Skin of body (tissue), 3 donors: ENCODE measurements at places on chromosomes 16 and 17.

- DNase-seq = no peak
These were observed 146.8 kb downstream of the CLEC16A start for GRCh38 chr16:11091021-11091785.

- no peak for DNase-seq
These were observed 29.8 kb upstream of the ANKFY1 start for GRCh38 chr17:4293572-4293971.

DNA sequence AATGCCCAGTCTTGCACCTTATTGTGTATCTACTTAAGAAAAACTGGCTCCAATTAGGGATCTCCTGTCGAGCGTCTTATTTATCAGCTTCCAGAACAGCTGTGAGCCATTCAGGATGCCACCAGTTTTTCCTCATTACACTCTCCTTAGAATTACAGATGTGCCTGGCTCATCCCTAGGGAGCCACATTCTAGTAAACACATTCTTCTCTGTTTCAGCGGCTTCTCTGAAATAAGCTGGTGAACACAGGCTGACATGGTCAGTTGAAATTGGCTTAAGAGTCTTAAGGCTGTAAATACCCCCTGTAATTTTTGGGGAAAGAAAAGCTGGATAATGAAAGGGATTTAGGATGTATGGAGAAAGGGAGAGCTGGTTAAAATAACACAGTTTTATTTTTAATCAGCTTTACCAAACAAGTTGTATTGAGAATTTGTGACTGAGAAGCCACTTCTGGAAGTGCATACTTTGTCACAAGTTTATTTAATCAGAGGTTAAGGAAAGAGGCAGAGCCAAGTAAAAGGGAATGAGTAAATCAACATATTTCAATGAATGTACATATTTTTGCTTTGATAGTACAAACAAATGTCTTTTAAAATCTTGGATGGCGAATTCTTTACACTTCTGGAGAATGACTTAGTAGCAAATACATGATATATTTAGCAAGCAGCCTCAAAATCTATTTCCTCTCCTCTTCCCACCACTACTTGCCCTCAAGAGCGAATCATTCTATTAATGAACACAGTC lies 562.0 kb upstream of the GOT2 start:
- peak; percentile 16 for DNase-seq

DNA sequence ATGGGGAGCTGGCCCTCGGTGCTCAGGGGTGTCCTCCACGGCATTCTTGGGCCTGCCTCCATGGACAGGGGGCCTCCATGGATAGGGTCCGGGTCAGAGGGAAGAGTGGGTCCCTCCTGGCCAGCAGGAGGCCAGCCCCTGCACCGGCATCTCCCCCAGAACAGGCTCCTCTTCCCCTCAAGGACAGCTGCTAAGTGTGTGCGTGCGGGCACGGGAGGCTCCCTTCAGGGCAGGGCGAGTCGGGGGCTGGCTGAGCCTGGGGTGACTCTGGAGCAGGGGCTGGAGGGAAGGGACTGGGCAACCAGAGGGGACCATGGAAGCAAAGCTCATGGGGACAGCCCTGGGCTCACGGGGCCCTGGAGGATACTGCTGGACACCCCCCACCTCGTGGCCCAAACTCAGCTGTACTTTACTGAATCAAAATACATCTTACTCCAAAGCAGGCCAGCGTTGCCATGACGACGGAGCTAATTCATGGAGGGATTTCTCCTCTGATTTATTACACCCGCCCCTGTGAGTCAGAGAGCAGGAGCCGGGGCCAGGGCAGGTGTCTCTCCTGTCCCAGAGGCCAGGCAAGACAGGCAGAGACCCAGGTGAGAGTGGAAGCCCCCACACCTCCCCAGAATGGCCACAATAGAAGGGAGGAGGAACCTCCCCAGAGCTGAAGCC lies 2.1 kb downstream of the CASKIN1 start:
- DNase-seq = peak; percentile 15

DNA sequence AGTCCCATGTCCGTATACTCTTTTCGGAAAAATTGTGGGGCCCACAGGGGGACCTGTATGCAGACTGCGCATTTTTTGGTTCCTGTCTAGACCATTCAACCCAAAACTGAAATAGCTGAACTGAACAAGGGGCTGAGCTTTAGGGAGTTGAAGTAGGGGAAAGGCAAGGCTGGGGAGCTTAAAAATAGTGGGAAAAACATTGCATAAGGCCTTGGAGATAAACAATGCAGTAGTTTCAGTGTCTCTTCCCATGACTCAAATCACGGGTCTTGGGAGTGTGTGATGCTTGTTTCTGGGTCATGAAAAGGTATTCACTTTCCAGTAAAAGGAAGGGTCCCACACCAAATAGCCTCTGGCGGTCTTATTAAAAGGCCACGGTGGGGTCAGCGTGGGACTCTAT lies 402.8 kb upstream of the SALL1 start:
- DNase-seq = no peak

DNA sequence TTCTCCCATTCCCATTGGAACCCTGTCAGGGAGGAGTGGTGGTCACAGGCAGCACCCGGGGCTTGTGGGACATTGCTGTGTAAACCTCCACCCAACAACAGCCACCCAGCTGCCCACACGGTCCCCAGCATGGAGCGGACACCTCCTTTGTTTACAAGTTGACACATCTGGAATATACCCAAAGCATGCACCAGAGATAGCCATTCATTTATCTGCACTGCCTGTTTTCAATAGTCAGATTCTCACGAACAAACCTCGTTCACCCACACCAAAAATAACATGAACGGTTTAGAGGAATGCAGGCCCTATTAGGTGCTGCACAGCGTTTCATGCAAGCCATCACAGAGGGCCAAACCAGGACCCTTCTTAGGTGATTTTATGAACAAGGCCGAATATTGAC lies 244.8 kb downstream of the FOXL1 start:
- no peak for DNase-seq
